Amniotic stem cell (primary cell): ENCODE measurements at places on chromosomes 3 and 15.

GRCh38 chr3:12885583-12885930 lies 44.2 kb upstream of the RPL32 start:
- no peak for DNase-seq

DNA sequence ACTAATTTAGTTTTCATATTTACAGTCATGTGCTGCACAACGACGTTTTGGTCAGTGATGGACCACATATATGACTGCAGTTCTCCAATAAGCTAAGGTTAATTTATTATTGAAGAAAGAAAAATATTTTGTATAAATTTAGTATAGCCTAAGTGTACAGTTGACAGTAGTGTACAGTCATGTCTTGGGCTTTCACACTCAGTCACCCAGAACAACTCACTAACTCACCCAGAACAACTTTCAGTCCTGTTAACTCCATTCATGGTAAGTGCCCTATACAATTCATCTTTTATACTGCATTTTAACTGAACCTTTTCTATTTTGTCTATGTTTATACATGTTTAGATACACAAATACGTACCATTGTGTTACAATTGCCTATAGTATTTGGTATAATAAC lies 3.8 kb upstream of the GABRR3 start:
- no peak for DNase-seq

DNA sequence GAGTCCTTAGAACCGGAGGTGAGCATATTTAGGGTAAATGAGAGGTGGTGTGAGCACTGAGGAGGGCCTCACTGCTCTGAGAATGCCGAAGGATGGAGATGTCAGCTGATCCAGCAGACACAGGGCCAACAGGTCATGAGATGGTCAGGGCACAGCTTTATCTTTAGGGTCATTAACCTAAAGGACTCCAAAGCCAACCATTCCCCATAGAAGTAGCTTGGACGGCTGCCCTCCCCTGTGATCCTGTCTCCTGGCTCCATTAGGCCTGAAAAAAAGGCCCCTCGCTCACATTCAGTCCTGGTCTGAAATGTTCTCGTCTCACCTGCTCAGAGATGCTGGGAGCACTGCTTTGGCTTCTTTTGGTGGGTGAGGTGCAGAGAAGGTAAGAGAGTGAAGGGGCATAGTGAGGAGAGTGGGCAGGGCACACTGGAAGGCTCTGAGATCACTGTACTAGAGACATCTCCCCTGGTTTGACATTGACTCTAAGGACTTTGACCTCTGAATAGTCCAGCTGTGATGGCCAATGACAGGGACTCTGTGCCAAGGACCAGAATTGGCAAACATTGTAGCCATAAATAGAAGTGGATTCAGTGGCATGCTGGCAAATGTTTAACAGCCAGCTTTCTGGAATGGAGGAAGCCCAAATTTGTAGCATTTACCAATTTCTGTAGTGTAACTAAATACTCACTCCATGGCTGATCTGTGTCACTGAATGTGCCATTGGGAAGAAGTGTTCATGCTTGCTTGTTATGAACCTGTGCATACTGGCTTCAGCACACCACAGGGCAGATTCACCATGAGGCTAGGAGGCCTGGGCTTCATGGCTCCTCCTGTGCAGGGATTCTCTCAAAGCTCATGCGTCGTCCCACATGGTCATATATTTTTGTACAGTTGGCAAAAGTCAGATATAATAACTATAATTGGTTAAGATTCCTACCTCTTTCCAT lies 76.2 kb upstream of the MRPS22 start:
- DNase-seq = no peak

- DNase-seq = no peak
Measured at GRCh38 chr3:40782111-40782721, 257.5 kb downstream of the ZNF621 start.

- no peak for DNase-seq
Measured at GRCh38 chr3:11581237-11582190, 62.2 kb downstream of the VGLL4 start.
